ENCODE measurements at places on chromosomes 11 and 22.

DNA sequence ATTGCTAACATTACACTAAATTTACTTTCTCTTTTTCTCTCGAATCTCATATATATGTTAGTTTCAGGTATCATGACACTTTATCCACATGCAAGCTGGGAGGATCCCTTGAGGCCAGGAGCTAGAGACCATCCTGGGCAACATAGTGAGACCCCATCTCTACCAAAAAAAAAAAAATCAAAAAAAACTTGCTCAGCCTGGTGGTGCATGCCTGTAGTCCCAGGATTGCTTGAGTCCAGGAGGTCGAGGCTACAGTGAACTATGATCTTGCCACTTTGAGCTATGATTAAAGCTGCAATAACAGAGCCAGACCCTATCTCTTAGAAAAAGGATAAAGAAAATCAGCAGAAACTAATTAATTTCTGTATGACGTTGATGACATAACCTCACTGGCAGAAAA is 3.7 kb upstream of the UPK3A start:
- DNase-seq: no peak

- no peak for DNase-seq
Measured at GRCh38 chr11:131246663-131247062, 123.8 kb upstream of the NTM start.

DNA sequence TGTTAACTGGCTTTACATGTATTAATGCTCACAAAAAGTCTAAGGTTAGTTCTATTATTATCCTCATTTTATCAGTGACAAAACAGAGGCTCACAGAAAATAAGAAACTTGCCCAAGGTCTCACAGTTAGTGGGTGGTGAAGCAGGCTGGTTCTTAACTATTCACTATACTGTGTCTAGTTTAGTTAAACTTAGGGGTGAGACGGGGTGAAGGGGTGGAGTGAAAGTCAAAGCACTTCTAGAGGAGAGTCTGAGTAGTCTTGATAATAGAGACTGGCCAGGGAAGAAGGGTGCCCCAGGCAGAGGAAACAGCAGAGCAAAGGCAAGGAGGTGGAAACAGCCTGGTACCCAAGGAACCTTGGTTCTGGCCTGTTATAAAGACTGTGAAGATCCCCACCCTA is 4.0 kb downstream of the ASCC2 start:
- DNase-seq: no peak

DNA sequence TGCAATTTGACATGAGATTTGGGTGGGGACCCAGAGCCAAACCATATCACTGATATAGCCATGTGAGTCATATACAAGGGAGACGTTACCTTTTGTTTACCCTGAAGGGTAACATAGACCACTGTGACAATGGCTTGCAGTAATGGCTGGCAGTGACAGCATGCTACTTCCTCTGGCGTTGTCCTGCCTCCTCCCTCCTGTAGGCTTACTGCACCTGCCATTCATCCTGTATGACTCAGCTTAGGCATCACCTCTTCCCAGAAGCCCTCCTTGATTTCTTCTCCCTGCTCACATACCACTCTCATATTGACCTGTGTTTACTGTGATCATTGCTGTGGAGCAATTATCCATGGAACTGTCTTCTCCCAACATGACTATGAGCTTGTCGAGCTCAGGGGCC is 12.0 kb upstream of the PVALB start:
- DNase-seq: peak; percentile 67

GRCh38 chr11:62713343-62713742 is 5.9 kb downstream of the GNG3 start:
- peak; percentile 55 for DNase-seq

GRCh38 chr11:111870522-111870885 is 877 bp downstream of the ALG9 start:
- peak; percentile 54 for DNase-seq

DNA sequence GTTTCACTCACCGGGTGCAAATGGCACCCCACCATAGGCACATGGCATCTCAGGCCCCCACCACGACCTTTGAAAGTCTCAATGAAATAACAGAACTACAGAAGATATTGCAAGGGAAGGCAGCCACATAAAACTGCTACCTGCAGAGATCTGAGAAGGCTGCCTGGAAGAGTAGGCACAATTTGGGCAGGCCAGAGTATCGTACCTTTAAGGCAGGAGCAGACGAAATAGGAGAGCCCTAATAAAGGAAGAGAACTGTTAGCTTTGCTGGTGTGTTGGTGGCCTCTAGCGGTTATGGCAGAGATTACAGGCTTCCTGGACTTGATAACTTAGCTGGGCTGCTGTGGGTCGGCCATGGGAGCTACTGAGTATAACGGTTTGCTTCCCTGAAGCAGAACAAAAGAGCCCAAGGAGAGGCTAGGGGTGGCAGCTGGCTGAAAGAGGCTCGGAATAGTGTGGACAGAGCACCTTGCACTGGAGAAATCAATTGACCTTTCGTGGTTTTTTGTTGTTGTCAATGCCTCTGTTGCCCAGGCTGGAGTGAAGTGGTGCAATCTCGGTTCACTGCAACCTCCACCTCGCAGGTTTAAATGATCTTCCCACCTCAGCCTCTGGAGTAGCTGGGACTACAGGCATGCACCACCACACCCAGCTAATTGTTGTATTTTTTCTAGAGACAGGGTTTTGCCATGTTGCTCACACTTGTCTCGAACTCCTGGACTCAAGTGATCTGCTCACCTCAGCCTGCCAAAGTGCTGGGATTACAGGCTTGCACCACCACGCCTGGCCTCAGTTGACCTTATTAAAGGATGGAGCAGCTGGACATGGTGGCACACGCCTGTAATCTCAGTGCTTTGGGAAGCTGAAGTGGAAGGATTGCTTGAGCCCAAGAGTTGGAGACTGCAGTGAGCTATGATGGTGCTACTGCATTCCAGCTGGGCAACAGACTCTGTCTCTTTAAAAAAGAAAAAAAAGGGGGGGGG is 4.8 kb downstream of the SDF2L1 start:
- DNase-seq: peak; percentile 51

DNA sequence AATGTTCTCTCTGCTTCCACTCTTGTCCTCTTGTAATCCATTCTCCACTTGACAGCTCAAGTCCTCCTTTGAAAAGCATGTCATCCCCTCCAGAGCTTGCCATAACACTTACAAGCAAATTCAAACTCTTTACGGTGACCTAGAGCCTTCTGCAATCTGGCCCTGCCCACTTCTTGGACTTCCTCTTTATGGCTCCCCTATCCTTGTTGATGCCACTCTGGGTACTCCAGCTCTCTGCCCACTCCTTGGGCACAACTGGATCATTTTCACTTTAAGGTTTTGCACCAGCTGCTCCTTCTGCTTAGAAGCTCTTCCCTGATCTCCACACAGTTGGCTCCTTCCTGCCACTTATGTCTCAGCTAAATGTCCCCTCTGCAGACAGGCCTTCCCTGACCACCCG is 217.9 kb downstream of the DSCAML1 start:
- DNase-seq: no peak

DNA sequence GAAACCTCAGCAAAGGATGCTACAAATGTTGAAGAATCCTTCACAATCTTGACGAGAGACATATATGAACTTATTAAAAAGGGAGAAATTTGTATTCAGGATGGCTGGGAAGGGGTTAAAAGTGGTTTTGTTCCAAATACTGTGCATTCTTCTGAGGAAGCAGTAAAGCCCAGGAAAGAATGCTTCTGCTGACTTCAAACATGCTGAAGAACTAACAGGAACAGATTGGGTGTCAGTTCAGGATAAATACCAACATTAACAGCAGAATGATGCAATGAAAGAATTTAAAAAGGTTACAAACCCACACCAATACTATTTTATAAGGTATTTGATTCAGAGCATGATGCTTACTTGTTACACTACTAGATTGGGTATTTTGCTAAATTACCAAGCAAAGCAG is 33.9 kb downstream of the RAB39A start:
- no peak for DNase-seq

GRCh38 chr11:63641727-63642126 is 27.5 kb upstream of the PLAAT3 start:
- no peak for DNase-seq

DNA sequence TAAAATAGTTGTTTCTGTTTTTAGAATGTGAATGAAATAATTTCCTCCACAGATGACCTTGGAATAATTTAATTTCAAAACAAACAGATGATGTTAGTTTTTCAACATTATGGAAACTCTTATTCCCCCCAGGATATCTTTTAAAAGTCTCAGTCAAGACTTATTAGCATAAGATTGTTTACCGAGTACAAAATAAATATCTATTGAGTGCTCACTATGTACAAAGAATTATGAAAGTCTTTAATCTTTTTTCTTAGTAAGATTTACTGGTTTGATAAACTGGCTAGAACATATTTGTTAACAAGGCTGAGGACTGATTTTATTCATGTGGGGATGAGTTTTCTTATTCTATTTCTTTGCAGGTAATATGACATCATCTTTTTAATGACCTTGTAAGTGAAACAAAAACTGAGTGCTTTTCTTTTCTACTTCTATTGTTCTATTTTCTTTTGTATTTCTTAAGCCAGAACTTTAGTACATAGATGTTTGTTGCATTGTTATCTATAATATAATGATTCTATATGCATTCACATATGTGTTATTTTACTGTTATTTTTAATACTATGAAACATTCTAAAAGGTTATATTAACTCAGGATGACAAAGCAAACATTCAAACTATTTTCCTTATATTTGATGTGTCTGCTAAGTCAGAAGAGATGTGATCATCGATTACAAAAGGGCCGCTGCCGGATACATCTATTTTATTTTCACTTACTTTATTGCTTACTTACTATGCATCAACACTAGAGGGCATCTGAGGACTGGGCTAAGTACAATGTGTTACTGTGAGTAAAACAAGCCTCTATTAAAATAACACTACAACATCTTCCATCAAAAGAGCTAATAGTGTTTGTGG is 111.0 kb upstream of the ARHGAP42 start:
- DNase-seq: peak; percentile 6

DNA sequence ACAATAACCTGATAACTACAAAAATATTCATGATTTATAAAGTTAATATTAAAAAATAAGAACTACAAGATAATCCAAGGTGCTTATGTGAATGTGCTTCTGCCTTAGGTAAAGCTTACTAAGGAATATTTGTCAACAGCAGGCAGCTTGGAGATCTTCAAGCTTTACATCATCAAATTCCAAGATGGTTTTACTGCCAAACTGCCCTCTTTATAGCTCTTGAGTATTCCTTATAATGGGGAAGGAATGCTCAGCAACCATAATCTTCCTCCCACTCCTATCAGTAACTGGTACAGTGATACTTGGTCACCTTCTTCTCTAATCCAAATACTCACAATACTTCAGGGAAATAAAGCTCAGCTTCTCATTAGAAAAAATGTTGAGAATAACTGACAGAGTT is 30.1 kb downstream of the SBF2 start:
- no peak for DNase-seq

- DNase-seq: no peak
Measured at GRCh38 chr11:13378316-13378715, 84.7 kb downstream of the BTBD10 start.

DNA sequence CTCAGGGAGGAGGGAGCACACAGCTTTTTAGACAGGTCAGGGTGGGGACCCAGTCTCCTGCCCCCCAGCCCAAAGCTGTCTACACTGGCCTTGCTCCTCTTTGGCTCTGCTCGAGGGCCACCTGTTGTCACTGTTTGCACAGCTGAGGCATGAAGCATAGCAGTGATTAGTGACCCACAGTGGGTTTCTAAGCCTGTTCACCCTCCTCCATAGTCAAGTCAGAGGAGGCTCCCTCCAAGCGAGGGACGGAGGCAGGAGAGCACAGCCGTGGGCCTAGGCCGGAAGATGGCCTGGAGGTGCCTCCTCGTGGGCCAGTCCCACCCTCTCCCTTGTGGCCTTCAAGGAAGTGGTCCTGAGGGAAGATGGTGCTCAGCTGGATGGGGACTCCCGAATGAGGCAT is 241.1 kb downstream of the GRIK4 start:
- no peak for DNase-seq

DNA sequence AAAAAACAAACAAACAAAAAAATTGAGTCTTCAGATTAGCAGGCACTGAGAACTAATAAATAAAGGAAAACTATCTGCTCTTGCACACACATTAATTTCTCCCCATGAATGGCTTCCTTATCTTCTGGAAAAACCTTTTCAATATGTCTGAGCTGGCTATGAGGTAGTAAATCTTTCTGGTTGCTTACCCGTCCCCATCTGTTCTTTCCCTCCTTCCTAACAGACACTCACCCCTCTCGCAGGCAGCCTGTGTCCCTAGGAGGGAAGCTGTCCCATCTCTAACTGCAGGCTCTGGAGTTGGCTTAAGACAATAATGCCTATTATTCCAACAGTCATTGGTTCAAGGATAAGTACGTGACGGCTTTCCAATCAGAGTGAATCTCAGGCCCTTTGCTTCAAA is 8.2 kb upstream of the SCUBE2 start:
- DNase-seq: no peak

GRCh38 chr11:69210310-69211035 is 54.7 kb downstream of the SMIM38 start:
- peak; percentile 53 for DNase-seq

- DNase-seq: no peak
Measured at GRCh38 chr22:44443641-44444235, 54.3 kb downstream of the RTL6 start.

- no peak for DNase-seq
Measured at GRCh38 chr11:65478388-65479183, 20.3 kb upstream of the MALAT1 start.

DNA sequence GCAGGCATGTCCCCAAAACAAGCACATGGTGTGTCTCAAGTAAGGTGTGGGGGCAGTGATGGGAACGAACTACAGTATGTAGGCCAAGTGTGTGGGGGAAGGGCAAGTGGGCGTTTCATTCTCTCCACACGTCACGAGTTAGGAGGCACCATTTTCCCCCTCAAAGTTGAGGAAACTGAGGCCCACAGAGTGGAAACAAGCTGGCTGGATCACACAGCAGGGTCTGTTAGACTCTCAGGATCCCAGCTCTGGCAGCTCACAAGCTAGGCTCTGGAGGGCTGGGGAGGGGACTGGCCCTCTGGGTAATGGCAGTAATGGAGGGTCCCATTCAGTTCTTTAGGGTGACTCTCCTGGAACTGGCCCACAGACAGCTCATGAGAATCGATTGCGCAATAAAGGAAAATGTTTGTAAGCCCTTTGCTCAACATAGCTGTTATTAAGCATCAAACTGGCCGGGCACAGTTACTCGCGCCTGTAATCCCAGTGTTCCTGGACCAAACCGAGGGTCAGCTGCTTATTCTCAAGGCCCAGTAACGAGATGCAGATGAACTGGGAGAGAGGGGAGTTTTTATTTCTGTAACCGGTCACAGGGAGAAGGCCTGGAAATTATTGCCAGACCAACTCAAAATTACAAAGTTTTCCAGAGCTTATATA is 24.1 kb upstream of the TUB start:
- DNase-seq: no peak

- no peak for DNase-seq
Measured at GRCh38 chr11:119895981-119896380, 167.0 kb upstream of the NECTIN1 start.

- peak; percentile 87 for DNase-seq
Measured at GRCh38 chr11:122676638-122677037, 21.1 kb downstream of the UBASH3B start.

DNA sequence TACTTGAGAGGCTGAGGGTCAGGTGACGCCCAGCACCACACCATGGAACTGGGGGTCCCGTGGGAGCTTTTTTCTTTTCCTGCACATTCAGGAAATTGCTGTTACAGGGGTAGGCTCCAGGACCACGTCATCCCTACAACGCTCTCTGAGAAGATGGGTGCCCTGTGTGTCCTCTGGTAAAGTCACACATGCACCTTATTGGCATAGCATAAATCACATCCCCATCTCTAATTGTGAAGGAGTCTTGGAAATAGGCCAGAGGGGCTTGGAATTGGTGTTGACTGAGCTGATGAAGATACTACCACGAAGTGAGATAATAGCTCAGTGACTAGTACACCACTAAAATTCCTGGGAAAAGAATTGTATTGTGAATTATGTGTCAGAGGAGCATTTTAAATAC is 57.6 kb downstream of the TNRC6B start:
- no peak for DNase-seq

- DNase-seq: peak; percentile 56
Measured at GRCh38 chr22:37472418-37473006, 13.7 kb downstream of the MFNG start.
